ENCODE measurements at places on chromosomes 5 and 9.

DNA sequence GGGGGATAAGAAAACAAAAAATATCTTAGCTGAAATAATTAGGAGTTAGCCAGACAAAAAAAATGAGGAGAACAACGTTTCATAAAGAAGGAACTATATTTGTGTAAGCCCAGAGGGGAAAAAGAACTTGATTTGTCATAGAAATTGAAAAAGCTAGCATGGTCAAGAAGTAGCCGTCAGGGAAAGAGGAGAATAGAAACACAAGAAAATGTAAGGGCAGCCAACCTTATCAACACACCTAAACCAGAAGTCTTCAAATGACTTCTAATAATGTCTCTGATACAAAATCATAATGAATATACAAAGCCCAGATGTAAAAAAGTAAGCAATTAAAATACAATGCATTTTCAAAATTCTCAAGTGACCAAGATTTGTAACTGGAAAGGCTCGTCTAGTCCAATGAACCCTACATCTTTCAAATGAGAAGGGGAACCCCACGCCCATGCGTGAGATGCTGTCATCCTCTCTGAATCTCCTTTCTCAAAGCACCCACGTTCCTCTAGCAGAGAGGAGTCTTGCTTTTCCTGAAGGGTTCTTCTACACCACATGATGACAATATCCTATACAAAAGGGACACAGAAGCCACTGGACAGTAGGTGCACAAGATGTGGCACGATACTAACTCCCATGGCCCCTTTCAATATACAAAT lies 103.7 kb downstream of the ARL15 start:
- H3K27ac ChIP-seq = no peak overlapping the region
- no peaks in the 10 kb centered on the region for H3K4me1 ChIP-seq
- no peaks in the 10 kb centered on the region for H3K27me3 ChIP-seq

DNA sequence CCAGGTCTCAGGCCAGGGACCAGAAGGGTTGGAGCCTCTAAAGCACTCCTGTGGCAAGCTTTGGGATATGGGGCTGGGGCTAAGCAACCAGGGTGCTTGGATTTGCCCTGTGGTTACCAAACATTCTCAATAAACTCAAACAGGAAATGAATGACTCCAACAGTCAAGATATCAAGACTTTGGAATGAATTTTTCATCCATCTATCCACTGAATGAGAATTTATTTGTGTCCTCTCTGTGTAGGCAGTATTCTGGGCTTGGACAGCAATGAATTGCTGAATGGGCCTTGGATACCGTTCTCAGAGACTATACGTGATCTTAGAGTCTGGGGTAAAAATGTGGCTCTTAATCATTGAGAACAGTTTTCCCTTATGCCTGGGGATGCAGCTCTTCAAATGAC lies 212.5 kb downstream of the DAB2IP start:
- H3K27me3 ChIP-seq = no peaks in the 10 kb centered on the region
- H3K4me1 ChIP-seq = peaks cover 24% of the 10 kb centered on the region
- H3K36me3 ChIP-seq = no peaks in the 10 kb centered on the region
- H3K27ac ChIP-seq = peak overlapping the region; percentile 3
- no peak overlapping the region for H3K4me3 ChIP-seq

DNA sequence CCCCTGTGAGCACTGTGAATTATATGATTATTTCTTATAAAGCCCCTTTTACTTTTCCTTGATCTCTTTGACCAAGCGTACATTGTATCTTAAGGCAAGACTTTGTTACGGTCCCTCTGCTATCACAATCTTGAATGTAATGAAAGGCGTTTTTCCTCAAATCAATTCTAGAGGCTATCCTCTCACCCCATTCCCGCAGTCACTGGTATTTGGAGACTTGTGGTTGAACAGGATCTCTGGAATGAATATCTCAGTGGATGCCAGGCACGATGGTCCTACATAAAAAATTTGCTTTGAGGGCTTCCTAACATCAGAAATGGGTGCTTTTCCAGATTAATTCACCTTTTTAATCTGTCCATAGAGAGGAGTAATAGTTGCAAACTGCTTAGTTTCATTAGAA lies 151.4 kb upstream of the PAPPA start:
- H3K4me1 ChIP-seq = peaks cover 41% of the 10 kb centered on the region
- peak overlapping the region; percentile 56 for H3K27ac ChIP-seq
- DNase-seq = no peak
- no peaks in the 10 kb centered on the region for H3K27me3 ChIP-seq
- no peak overlapping the region for H3K4me3 ChIP-seq
- no peaks in the 10 kb centered on the region for H3K36me3 ChIP-seq

GRCh38 chr9:34037626-34038025 lies 11.1 kb downstream of the UBAP2 start:
- H3K36me3 ChIP-seq = peaks cover 2% of the 10 kb centered on the region
- H3K27me3 ChIP-seq = no peaks in the 10 kb centered on the region
- H3K4me1 ChIP-seq = no peaks in the 10 kb centered on the region
- no peak overlapping the region for H3K27ac ChIP-seq
- H3K4me3 ChIP-seq = no peak overlapping the region

GRCh38 chr9:129402371-129402739 lies 218.5 kb downstream of the C9orf50 start:
- DNase-seq = peak; percentile 78
- no peak overlapping the region for H3K4me3 ChIP-seq
- H3K4me1 ChIP-seq = no peaks in the 10 kb centered on the region
- no peaks in the 10 kb centered on the region for H3K27me3 ChIP-seq

GRCh38 chr5:143560378-143560777 lies 156.9 kb upstream of the NR3C1 start:
- DNase-seq = no peak
- H3K27ac ChIP-seq = no peak overlapping the region
- no peak overlapping the region for H3K4me3 ChIP-seq
- peaks cover 30% of the 10 kb centered on the region for H3K4me1 ChIP-seq

GRCh38 chr5:128470663-128471062 lies 67.4 kb downstream of the FBN2 start:
- no peak overlapping the region for H3K27ac ChIP-seq
- DNase-seq = no peak
- H3K27me3 ChIP-seq = no peaks in the 10 kb centered on the region

DNA sequence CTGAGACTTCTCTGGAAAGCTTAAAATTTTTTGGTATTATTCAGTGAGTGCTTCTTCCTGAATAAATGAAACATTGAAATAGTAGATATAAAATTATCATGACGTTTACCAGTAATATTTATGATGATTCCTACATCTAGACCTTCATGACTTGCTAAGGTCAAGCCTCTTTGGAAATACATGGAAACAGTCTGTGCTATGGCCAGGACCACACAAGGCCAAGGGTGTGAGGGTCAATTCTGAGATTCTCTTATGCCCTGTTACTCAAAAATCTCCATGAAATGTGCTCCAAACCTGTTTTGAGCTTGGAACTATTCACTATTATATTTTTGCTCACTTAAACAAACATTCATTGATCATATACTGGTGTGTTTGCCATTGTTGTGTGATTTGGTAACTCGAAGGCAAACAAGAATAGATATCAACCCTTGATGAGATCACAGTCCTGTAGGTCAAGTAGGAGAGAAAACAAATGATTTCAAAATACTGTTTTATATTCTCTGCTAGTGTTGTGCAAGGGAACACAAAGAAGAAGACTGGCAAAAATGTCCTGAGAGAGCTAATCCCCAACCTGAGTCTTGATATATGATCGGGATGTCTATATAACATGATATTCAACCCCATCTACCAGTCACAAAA lies 1254.9 kb upstream of the DMAC1 start:
- H3K27me3 ChIP-seq = no peaks in the 10 kb centered on the region
- H3K36me3 ChIP-seq = no peaks in the 10 kb centered on the region
- no peak overlapping the region for H3K27ac ChIP-seq
- no peak overlapping the region for H3K4me3 ChIP-seq
- no peak for DNase-seq
- H3K4me1 ChIP-seq = no peaks in the 10 kb centered on the region

GRCh38 chr5:133878236-133878555 lies 90.2 kb downstream of the C5orf15 start:
- H3K4me3 ChIP-seq = no peak overlapping the region
- no peaks in the 10 kb centered on the region for H3K36me3 ChIP-seq
- peaks cover 9% of the 10 kb centered on the region for H3K4me1 ChIP-seq
- no peak overlapping the region for H3K27ac ChIP-seq

- H3K27me3 ChIP-seq = no peaks in the 10 kb centered on the region
- H3K4me1 ChIP-seq = no peaks in the 10 kb centered on the region
- DNase-seq = peak; percentile 71
- H3K27ac ChIP-seq = no peak within 1 kb of the TSS
- H3K36me3 ChIP-seq = no peaks in the 10 kb centered on the region
Measured at GRCh38 chr5:141182248-141182647, at the start of gene PCDHB16. PCDHB16 (plus strand) TSS chr5:141182387; CDS start chr5:141182560, 173 bp downstream.

GRCh38 chr5:40547557-40547956 lies 132.2 kb upstream of the PTGER4 start:
- H3K27ac ChIP-seq = no peak overlapping the region
- H3K36me3 ChIP-seq = no peaks in the 10 kb centered on the region
- H3K4me1 ChIP-seq = peaks cover 13% of the 10 kb centered on the region
- H3K27me3 ChIP-seq = no peaks in the 10 kb centered on the region
- H3K4me3 ChIP-seq = no peak overlapping the region

DNA sequence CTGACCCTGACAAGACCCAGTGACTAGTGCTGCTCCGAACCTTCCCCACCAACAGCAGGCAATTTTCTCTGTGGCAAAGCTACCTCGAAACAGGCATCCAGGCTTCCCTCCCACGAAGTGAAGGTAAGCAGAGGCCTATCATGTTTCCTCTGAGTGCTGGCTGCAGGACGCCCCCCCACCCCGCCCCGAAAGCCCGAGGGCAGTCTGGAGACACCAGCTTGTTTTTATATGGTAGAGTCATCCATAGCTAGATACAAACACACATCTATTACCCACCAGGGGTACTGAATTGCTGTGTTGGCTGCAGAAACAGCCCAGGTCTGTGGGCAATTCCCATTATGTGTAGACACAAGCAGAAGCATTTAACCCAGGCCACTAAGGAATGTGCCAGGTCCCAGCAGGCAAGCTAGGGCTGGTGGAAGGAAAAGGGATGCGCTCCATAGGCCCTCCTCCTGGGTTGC lies 40.4 kb downstream of the LIX1 start:
- DNase-seq = no peak
- H3K36me3 ChIP-seq = no peaks in the 10 kb centered on the region

DNA sequence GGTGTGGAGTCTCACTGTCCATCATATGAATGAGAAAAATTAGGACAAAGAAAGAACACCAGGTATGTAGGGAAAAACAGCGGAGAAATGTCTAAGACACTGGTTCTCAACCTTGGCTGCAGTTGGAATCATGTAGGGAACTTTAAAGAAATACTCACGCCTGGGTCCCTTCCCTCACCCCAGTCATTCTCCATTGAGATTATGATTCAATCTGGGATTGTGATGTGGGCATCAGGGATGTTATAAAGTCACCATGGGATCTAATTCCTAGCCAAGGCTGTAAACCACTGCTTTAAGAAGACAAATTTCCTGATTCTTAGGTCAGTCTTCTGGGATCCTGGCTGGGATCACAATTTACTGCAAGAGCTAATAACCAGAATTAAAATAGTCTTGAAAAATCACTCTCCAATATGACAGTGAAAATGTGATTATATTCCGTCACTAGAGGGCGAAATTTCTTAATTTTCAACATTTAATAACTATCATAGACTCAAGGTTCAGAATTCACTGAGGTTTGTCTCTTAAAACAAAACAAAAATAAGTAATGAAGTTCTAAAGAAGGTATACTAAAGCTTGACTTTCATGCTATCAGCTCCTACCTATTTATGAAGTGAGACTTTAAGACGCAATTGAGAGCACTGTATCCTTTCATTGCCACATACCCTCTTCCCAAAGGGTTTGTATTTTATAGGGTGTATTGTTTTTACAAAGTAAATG lies 60.5 kb downstream of the GLDC start:
- H3K27me3 ChIP-seq = no peaks in the 10 kb centered on the region
- H3K4me1 ChIP-seq = no peaks in the 10 kb centered on the region
- H3K36me3 ChIP-seq = no peaks in the 10 kb centered on the region
- H3K27ac ChIP-seq = no peak overlapping the region
- DNase-seq = no peak

- H3K27ac ChIP-seq = no peak overlapping the region
- H3K4me1 ChIP-seq = no peaks in the 10 kb centered on the region
- peaks cover 68% of the 10 kb centered on the region for H3K27me3 ChIP-seq
- no peaks in the 10 kb centered on the region for H3K36me3 ChIP-seq
- peak; percentile 87 for DNase-seq
Measured at GRCh38 chr9:97502222-97502983, 937 bp downstream of the TMOD1 start.

GRCh38 chr5:174378121-174378874 lies 332.8 kb downstream of the NSG2 start:
- H3K27ac ChIP-seq = no peak overlapping the region
- no peaks in the 10 kb centered on the region for H3K27me3 ChIP-seq
- no peak overlapping the region for H3K4me3 ChIP-seq
- no peaks in the 10 kb centered on the region for H3K36me3 ChIP-seq
- H3K4me1 ChIP-seq = no peaks in the 10 kb centered on the region
- DNase-seq = no peak

GRCh38 chr9:89475891-89476440 lies 21.9 kb downstream of the SEMA4D start:
- H3K27me3 ChIP-seq = no peaks in the 10 kb centered on the region
- DNase-seq = no peak
- no peak overlapping the region for H3K27ac ChIP-seq
- H3K36me3 ChIP-seq = no peaks in the 10 kb centered on the region
- no peaks in the 10 kb centered on the region for H3K4me1 ChIP-seq
- no peak overlapping the region for H3K4me3 ChIP-seq

GRCh38 chr5:163404364-163405173 lies 32.8 kb upstream of the CCNG1 start:
- no peak overlapping the region for H3K27ac ChIP-seq
- H3K36me3 ChIP-seq = no peaks in the 10 kb centered on the region
- H3K4me1 ChIP-seq = peaks cover 16% of the 10 kb centered on the region
- H3K27me3 ChIP-seq = no peaks in the 10 kb centered on the region

DNA sequence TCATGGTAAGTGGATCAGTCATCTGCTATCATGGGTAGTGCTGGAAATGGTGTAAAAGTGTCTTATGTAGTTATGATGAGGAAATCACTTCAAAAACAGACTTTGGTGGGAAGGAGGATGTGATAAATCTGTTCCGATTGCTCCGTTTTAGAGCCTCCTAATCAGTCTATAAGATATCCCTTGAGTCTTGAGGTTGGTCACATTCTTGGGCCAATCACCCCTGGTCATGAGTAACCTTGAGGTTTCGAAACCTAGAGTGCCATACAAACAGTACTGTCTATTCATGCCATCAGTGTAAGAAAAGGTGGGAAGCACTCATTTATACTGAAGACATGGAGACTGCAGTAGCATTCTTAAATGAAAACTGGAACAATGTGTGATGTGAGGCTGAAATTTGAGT lies 45.8 kb downstream of the LRRTM2 start:
- no peak for DNase-seq
- H3K27ac ChIP-seq = no peak overlapping the region
- peaks cover 27% of the 10 kb centered on the region for H3K4me1 ChIP-seq
- H3K4me3 ChIP-seq = no peak overlapping the region
- H3K27me3 ChIP-seq = no peaks in the 10 kb centered on the region
- H3K36me3 ChIP-seq = peaks cover 24% of the 10 kb centered on the region

GRCh38 chr9:3736161-3736560 lies 210.4 kb upstream of the RFX3 start:
- H3K27ac ChIP-seq = no peak overlapping the region
- no peaks in the 10 kb centered on the region for H3K36me3 ChIP-seq
- peaks cover 17% of the 10 kb centered on the region for H3K4me1 ChIP-seq
- no peak overlapping the region for H3K4me3 ChIP-seq
- DNase-seq = no peak
- no peaks in the 10 kb centered on the region for H3K27me3 ChIP-seq
